ENCODE measurements at places on chromosomes 12 and 14.

DNA sequence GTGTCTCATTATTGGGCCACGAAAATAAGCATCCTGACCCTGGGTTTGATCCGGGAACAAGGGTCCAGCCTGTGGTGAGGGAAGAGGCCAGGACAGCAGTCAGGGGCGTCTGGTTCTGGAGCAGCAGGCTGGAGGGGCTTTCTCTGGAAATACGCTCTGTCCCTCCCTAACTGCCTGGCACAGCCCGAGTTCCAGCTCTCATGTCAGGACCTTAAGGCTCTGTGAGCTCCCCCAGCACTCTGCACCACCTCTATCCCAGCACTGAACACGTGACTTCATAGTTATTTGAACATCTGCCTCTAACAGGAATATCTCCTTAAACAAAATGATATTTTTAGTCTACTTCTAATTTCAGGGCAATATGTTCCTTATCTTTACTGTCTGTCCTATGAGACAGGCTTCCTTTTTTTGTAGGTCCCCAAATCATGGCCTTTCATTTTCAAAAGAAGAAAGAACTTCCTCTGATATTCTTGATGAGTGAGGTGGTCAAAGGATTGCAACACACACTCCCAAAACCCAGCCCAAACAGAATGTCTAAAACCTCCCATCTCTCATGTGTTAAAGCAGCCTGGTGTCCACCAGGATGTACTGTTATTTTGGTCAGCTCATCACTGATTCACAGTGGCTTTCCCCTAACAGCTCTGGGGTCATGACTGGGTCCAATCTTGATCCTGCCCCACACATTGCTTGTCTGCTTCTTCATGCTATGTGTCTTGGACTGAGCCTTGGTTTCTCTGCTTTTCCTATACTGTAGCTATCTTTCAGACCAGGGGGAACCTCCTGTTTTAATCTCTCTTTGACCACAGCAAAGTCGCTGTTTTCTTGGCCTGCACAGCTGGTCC lies 9.7 kb downstream of the AQP6 start:
- DNase-seq, result peak; percentile 89

DNA sequence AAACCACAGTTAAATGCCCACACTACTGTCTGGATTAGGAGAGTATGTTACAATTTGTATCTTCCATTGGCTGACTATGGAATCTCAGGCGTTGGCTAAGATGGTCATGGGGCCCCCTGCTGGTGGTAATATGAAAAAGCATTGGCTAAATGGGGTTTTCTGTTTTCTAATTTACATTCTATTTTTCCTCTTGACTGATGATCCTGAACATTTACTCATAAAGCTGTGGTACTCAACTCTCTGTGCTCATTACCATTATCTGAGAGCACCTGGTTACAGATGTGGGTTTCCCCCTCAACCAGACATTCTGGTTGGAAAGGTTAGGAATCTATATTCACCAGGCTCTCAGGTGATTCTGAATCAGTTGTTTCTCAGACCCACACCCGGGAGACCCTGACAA lies 64.8 kb downstream of the WSCD2 start:
- DNase-seq, result peak; percentile 55

DNA sequence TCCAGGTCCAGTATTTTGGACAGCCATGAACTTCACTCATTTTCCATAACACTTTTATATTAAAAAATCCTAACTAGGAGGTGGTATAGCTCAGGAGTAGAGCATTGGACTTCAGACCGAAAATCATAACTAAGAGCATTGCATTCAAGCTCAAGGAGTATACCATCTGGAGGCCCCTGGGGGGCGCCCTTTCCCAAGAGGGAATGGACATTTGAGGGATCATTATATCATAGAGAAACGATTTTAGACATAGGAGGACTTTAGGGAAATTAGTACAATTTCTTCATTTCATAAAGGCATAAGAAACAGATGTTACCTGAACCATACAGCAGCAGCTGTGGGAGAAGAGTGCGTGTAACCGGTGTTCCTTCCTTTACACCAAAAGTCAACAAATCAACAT lies 5.2 kb upstream of the ATG14 start:
- DNase-seq, result peak; percentile 75

DNA sequence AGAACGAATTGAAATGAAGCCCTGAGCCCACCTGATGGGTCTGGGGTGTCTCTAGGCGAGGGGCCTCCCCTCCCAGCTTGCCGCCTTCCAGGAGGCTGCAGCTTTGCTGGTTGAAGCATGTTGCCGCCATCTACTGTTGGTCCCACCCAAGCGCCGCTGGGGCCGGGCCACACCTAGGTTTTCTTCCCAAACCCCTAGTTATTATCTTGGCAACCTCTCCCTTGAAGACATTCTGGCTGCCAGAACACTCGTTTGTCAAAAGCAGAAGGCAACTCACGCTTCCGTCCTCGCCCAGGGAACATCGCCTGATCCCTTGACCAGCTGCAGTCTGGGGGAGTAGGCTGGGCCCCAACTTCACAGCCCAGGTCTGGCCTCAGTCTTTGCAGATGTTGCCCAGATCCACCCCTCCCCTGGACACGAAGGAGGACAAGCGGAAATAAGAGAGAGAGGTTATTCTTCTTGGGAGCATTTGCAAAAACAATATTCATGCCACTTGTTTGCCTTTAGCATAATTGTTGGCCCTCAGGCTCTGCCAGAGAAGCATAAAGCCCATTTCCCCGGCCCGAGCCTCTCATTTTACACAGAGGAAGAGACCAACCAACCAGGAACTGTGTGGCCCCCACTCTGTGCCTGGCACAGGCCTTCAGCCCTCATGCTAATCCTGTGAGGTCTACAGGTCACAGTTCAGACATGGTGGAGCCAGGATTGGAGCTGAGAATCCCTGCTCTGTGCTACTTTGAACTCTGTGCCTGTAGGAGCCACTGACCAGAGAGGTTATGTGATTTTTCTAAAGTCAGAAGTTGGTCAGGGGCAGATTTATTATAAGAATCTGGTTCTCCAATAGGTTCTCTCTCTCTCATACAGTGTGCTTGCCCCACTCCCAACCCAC lies 6.8 kb downstream of the EMP1 start:
- DNase-seq, result peak; percentile 5

DNA sequence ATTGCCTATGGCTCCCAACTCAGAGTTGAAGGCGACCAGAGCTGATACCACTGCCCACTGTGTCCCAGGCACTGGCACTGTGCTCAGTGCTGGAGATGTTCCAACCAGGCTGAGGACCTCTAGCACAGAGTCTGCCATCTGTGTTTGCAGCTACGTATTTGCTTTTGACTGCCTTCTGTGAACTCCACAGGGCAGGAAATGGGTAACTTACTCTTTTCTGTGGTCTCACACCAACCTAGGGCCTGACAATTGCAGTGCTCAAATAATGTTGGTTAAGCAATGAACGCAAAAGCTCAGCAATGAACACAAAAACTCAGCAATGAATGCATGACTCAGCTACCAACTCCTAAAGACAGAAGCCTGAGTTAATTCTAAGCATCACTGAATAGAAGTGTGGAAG lies 202.8 kb downstream of the NUAK1 start:
- no peak for DNase-seq

DNA sequence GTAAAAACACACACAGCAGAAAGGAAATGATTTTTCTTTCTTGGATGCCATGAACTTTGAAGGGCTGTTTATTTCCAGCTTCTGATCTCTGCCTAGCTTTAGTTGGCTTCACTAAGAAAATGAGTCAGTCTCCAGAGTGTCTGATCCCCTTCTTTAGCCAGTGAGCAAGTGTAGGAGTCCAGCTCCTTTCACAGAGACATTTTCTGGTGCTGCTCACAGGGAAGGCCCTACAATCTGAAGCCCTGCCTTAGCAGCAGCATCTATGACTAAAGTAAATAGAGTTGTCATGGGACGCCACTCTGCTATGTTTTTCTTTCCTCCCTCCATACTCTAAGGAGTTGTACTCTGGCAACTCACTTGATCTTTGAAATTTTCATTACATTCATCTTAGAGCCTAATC lies 103.5 kb downstream of the RPAP3 start:
- no peak for DNase-seq

DNA sequence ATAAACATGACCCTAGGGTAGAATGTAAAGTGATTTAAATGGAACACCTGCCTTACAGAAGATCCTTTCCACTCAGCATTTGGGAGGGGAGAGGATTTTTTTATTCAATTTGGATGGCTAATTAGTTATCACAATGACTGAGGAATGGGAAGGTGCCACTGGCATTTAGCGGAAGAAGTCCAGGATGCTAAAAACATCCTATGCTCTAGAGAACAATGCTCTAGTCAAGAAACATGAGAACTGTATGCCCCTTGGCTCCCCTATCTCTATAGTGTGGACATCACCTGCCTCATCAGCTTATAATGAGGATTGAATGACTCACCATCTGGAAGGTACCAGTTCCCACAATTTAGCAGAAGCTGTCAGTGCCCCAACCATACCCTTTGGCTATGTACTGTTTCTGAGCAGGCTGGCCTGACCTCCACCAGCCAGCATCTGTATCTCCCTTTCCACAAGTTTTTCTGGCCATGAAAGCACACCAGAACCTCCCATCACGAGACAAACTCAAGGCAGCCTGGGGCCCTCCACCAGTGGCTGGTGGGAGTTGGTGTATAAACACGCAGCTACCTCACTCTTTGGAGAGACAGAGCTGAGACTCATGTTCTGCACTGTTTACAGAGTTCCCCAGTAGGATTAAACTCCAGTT lies 109.7 kb upstream of the VASH1 start:
- no peak for DNase-seq

DNA sequence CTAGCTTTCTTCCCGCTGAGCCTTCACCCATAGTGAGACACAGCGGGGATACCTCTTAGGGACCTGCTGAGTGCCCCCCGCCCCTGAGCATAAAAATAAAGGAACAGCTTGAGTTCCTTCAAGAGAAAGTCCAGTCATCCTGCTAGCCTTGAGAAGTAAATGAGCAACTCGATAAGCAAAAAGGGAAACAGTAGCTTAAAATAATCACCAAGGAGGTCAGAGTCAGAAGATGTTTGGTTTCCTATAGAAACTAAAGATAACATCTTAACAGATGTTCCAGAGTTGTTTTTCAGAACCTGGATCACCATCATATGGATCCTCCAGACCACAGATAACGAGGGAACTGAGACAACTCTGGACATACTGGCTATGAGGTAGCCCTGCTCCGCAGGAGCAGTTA lies 94.0 kb downstream of the BCAT1 start:
- peak; percentile 25 for DNase-seq

DNA sequence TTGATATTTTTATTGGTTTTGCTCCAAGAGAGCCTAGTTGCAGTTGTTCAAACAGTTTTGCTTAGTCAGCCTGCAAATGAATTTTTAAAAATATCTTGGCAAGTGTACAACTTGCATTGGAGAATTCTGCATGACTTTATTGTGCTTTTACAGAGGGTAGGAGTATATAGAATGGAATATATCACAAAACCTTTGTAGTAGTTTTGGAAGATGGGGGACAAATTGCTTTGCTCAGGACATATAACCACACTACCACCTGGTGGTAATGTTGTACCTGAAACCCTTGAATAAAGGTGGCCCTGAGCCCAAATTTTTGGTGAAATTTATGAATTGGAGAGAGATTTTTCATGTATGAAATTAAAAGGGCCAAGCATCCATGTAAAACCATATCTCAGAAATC lies 645.2 kb downstream of the MED13L start:
- no peak for DNase-seq

GRCh38 chr12:119729871-119730270 lies 61.9 kb downstream of the PRKAB1 start:
- DNase-seq, result no peak

DNA sequence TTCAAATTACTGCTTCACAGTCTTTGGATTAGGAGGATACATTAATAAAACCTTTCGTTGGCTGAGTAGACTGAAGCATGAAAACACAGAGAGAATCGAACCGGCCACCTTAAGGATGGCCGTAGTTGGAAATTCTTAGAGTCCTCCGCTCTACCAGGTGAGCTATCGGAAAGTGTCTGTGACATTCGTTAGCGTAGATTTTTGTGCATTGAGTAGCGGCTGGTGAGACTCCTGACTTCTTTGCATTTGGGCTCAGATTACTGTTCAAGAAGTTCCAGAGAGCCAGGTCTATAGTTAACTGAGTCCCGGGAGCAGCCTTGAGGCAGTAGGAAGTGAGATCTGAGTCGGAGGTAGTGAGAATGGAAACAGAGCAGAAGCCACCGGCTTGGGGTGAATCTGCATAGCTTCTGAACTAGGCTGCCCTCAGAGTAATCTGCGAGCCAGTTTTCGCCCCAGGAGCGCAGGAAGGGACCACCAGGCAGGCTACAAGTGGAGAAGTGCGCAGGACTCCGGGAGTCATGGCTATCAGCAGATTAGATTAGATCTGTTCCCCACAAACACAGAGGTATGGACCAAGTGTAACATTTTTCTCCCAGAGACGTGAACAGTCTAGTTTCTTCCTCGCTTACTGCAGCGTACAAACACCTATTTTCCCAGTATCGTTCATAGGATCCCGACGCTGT lies 11.0 kb downstream of the OR6S1 start:
- peak; percentile 74 for DNase-seq

DNA sequence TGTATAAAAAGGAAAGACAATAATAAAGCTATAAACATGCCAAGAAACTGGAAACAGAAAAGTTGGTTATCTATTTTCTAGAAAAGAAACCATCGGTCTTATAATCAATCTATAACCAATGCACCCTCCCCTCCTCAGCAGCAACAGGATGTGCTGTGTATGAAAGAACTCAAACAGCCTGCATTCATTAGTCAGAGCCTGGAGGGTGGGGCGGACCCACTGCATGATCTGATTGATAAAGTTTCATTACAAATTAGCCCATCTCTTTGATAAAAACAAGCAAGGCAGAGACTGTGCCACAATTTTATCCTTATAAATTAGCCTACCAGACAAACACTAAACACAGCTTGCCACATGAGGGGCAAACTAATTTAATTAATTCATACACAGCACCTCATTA lies 448.1 kb downstream of the BCAT1 start:
- no peak for DNase-seq

DNA sequence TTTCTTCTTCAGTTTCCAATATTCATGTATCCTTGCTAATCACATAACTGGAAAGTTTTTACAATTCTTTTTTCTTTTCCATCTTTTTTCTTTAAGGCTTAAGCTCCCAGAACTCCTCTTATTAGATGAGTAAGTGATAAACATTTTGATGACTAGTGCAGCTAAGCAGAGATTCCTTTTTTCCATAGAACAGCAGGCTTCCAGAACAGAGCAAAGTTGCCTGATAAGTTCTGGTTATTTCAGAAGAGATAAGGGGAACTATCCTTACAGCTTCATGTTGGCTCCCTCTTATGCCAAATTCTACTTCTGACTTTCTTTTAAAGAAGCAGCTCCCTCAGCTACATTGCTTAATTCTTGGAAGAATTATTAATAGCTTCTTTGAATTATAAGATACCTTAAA lies 194.7 kb upstream of the FAR2 start:
- peak; percentile 27 for DNase-seq
